Activated CD4-positive, alpha-beta T cell treated with anti-CD3 and anti-CD28 coated beads for 36 hours (primary cell): ENCODE measurements at places on chromosomes 1 and 21. TPM values are rescaled to one million over a fixed set of nuclear protein-coding genes. Genes with fewer than 3 reads are reported as not detected.

DNA sequence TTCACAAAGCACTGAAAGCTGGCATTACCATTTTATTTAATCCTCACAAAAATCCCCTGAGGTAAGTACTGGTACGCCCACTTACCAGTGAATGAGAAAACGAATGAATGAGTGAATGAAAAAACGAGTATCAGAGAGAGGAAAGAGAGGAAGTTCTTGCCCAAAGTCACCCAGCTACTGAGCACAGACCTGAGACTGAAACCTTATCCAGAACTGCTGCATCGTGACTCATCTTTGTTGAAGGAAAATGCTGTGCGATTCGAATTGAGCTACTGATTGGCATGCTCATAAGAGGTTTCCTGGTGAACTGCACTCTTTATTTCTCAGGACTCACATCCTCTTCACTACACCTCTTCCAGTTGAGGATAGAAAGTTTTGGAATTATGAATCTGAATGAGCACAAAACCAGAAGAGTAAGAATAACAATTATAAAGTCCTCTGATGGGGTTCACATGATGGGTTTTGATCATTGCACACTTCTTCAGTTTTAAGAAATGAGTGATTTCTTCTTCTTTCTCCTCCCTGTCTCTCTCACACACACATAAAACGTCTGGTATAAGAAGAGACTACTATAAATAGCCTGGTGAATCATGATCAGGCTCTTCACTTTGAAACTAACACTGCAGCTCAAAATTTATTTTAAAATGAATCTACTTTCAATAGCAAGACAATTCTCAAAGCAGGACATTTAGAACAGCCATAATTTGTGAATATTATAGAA is 32.1 kb downstream of the IL12RB2 start:
- peak overlapping the region; percentile 40 for H3K4me3 ChIP-seq
- peaks cover 87% of the 10 kb centered on the region for H3K4me1 ChIP-seq

GRCh38 chr1:41486371-41487125 is 2.1 kb upstream of the EDN2 start:
- H3K4me1 ChIP-seq = peaks cover 15% of the 10 kb centered on the region
- no peak overlapping the region for H3K27ac ChIP-seq
- H3K4me3 ChIP-seq = no peak overlapping the region
- peaks cover 30% of the 10 kb centered on the region for H3K27me3 ChIP-seq
- DNase-seq = peak; percentile 39
- H3K36me3 ChIP-seq = no peaks in the 10 kb centered on the region

DNA sequence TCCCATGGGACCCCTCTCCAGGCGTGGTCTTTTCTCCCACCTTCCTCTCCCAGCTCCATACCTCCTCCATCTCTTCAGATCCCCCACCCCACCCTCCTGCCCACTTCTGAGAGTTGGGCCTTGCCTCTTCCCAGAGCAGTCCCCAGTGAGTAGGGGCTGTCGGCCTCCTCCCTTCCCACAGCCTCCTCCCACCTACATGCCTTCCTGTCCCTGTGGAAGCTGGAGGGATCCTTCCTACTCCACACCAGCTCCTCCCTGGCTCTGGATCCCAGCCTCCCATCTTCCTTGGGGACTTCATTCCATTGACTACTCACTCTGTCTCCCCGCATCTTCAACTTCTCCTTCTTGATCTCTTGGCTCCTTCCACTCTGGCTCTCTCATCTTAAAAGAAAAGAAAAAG is 24.9 kb downstream of the KCNQ4 start:
- DNase-seq = no peak
- H3K4me1 ChIP-seq = peaks cover 19% of the 10 kb centered on the region
- no peaks in the 10 kb centered on the region for H3K36me3 ChIP-seq
- H3K4me3 ChIP-seq = no peak overlapping the region
- peak overlapping the region; percentile 80 for H3K27ac ChIP-seq

- DNase-seq = no peak
- H3K27me3 ChIP-seq = no peaks in the 10 kb centered on the region
- H3K27ac ChIP-seq = no peak overlapping the region
- H3K4me3 ChIP-seq = no peak overlapping the region
- peaks cover 28% of the 10 kb centered on the region for H3K4me1 ChIP-seq
Measured at GRCh38 chr1:228941666-228942065, 206.4 kb downstream of the RHOU start.

DNA sequence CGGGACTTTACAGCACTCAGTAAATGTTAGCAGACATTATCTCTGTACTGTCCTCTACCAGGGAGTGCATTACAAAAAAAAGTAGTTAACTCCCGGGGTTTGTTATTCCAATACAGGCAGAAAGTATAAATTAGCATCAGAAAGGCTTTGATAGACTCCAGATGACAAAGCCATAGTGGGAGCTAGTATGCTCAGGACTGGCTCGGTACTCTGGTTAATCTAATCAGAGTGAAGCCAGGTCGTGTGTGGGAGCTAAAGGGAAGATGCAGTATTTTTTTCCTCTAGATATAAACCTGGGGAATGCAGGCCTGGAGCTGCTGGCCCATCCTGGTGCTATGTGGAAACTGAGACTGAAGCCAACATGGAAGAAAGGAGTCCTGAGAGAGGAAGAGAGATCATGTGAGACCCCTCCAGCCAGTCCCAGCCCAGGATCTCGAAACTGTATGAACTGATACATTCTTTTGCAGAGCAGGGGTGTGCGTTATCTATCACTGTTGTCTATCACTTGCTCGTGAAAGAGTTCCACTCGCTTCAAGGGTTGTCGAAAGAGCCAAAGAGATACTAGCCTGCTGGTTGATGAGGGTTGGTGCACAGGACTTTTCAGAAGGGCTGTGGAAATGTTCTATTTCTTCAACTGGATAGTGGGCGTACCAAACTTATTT is 125.8 kb downstream of the PLPP3 start:
- H3K27me3 ChIP-seq = peaks cover 2% of the 10 kb centered on the region
- DNase-seq = no peak
- H3K4me1 ChIP-seq = no peaks in the 10 kb centered on the region
- no peak overlapping the region for H3K27ac ChIP-seq
- H3K4me3 ChIP-seq = no peak overlapping the region
- H3K36me3 ChIP-seq = no peaks in the 10 kb centered on the region

The SPRR3 gene
- total RNA-seq = not detected

The PTGFRN gene
- total RNA-seq = 11.6 TPM

GRCh38 chr1:163063610-163064009 is 5.6 kb upstream of the RGS4 start:
- DNase-seq = no peak
- peaks cover 20% of the 10 kb centered on the region for H3K27me3 ChIP-seq
- no peak overlapping the region for H3K4me3 ChIP-seq
- H3K27ac ChIP-seq = no peak overlapping the region
- H3K36me3 ChIP-seq = no peaks in the 10 kb centered on the region

The ERICH3 gene
- not detected for total RNA-seq

- H3K27ac ChIP-seq = no peak overlapping the region
- no peaks in the 10 kb centered on the region for H3K27me3 ChIP-seq
- peaks cover 34% of the 10 kb centered on the region for H3K36me3 ChIP-seq
- DNase-seq = peak; percentile 72
- H3K4me3 ChIP-seq = no peak overlapping the region
Measured at GRCh38 chr1:17405898-17406759, 33.3 kb downstream of the RCC2 start.

The LIN28A gene
- not detected for total RNA-seq

The OLFML2B gene
- total RNA-seq = 0.14 TPM

The AGMAT gene
- total RNA-seq = 24.0 TPM

GRCh38 chr21:35007348-35007747 is 41.8 kb downstream of the RUNX1 start:
- peak overlapping the region; percentile 16 for H3K27ac ChIP-seq
- H3K36me3 ChIP-seq = peaks cover 20% of the 10 kb centered on the region
- no peak for DNase-seq
- no peaks in the 10 kb centered on the region for H3K27me3 ChIP-seq
- peaks cover 97% of the 10 kb centered on the region for H3K4me1 ChIP-seq

The S100A5 gene
- total RNA-seq = 3.4 TPM

- H3K36me3 ChIP-seq = peaks cover 37% of the 10 kb centered on the region
- no peak for DNase-seq
- H3K27me3 ChIP-seq = no peaks in the 10 kb centered on the region
- no peaks in the 10 kb centered on the region for H3K4me1 ChIP-seq
- H3K27ac ChIP-seq = no peak overlapping the region
Measured at GRCh38 chr1:62467092-62467491, 30.2 kb downstream of the USP1 start.

DNA sequence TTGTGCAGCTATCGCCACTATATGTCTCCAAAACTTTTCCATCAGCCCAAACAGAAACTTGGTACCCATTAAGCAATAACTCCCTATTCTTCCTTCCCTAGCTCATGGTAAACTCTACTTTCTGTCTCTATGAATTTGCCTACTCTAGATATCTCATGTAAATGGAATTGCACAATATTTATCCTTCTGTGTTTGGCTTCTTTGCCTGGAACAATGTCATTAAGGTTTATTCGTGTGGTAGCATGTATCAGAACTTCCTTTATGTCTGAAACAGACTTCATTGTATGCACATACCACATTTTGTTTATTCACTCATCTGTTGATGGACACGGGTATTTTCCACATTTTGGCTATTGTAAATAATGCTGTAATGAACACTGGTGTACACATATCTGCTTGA is 40.7 kb upstream of the CD34 start:
- peaks cover 9% of the 10 kb centered on the region for H3K27me3 ChIP-seq
- no peaks in the 10 kb centered on the region for H3K4me1 ChIP-seq
- DNase-seq = no peak
- no peaks in the 10 kb centered on the region for H3K36me3 ChIP-seq
- H3K27ac ChIP-seq = no peak overlapping the region

GRCh38 chr21:17269760-17270159 is 243.1 kb upstream of the CXADR start:
- H3K4me3 ChIP-seq = no peak overlapping the region
- no peaks in the 10 kb centered on the region for H3K27me3 ChIP-seq
- no peak for DNase-seq
- H3K27ac ChIP-seq = no peak overlapping the region
- no peaks in the 10 kb centered on the region for H3K4me1 ChIP-seq

GRCh38 chr1:108142258-108142657 is 57.9 kb downstream of the SLC25A24 start:
- H3K4me1 ChIP-seq = peaks cover 2% of the 10 kb centered on the region
- H3K27me3 ChIP-seq = no peaks in the 10 kb centered on the region
- peaks cover 42% of the 10 kb centered on the region for H3K36me3 ChIP-seq
- H3K27ac ChIP-seq = no peak overlapping the region
- DNase-seq = no peak

The HSD3B1 gene
- total RNA-seq = not detected

The PRR9 gene
- total RNA-seq = not detected

The DMBX1 gene
- not detected for total RNA-seq

GRCh38 chr1:1431845-1432273 is 3.6 kb upstream of the VWA1 start:
- H3K27ac ChIP-seq = no peak overlapping the region
- peaks cover 12% of the 10 kb centered on the region for H3K4me1 ChIP-seq
- no peak for DNase-seq
- H3K4me3 ChIP-seq = no peak overlapping the region
- peaks cover 21% of the 10 kb centered on the region for H3K27me3 ChIP-seq

The RHCE gene
- total RNA-seq = 1.0 TPM

The RGS16 gene
- 27.2 TPM for total RNA-seq

DNA sequence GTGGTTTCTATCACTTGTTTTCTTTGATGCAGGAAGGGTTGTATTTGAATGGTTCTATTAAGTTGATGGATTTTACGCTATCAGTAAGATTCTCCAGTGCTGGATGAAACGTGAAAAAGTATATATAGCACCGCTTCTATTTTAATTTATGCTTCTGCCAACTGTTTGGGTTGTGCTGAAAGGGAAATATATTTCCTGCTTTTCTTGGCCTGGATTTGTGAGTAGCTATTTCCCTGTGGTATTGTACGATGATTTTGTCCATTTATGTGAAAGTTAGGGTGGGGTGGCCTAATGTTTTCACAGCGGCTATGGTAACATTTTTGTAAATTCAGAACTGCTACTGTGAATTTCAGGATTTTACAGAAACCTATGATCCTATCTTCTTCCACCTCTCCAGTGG is 322 bp downstream of the C1orf162 start:
- peaks cover 55% of the 10 kb centered on the region for H3K4me1 ChIP-seq
- H3K27ac ChIP-seq = peak overlapping the region; percentile 92
- peaks cover 20% of the 10 kb centered on the region for H3K36me3 ChIP-seq
- peak overlapping the region; percentile 72 for H3K4me3 ChIP-seq

- peak; percentile 77 for DNase-seq
- no peak overlapping the region for H3K27ac ChIP-seq
- H3K4me1 ChIP-seq = peaks cover 26% of the 10 kb centered on the region
- no peak overlapping the region for H3K4me3 ChIP-seq
- H3K27me3 ChIP-seq = no peaks in the 10 kb centered on the region
- H3K36me3 ChIP-seq = no peaks in the 10 kb centered on the region
Measured at GRCh38 chr1:231866392-231867331, 240.1 kb downstream of the DISC1 start.

- H3K4me1 ChIP-seq = peaks cover 6% of the 10 kb centered on the region
- no peaks in the 10 kb centered on the region for H3K36me3 ChIP-seq
- no peak overlapping the region for H3K4me3 ChIP-seq
- H3K27me3 ChIP-seq = no peaks in the 10 kb centered on the region
Measured at GRCh38 chr1:244246334-244246733, 195.3 kb downstream of the ZBTB18 start.

DNA sequence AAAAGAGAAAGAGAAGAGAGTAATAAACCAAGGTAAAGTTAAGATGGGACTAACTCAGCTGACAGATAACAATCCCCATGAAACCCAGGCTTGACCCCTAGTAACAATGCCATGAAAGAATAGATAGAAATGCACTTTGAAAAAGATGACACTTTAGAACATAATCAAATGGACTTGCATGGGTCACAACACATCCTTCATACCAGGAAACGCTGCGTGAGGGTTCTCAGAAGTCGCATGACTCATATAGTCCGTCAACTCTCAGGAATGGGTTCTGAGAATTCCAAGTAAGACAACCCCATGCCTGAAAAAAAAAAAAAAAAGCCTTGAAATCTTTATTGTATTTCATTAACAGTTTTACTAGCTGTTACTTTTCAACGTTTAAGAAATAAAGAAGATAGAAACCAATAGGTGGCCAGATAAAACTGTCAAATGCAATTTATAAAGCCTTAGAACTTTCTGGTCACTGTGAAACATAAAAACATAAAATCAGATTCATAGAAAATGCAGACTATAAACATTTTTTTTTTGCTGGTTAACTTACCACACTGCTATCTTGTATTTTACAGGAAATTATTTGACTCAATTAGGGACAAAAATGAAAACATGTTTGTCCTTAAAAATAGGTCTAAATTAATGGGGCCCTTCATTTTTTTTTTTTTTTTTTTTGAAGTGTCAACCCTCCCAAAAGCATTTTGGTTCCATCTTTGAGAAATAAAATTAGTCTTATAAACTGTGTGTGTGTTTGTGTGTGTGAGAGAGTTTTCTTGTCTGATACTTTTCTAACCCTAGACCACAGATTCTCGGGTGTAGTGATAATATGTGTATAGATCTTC is 202.1 kb downstream of the NCAM2 start:
- H3K4me3 ChIP-seq = no peak overlapping the region
- H3K4me1 ChIP-seq = peaks cover 3% of the 10 kb centered on the region
- no peaks in the 10 kb centered on the region for H3K36me3 ChIP-seq
- DNase-seq = peak; percentile 31
- no peaks in the 10 kb centered on the region for H3K27me3 ChIP-seq

The SPRR2G gene
- not detected for total RNA-seq
